ENCODE measurements at places on chromosomes 6 and 20. TPM values are rescaled to one million over a fixed set of nuclear protein-coding genes. Genes with fewer than 3 reads are reported as not detected.
A peak's percentile ranks its signal among the peaks of the same experiment; 100 is the strongest.

DNA sequence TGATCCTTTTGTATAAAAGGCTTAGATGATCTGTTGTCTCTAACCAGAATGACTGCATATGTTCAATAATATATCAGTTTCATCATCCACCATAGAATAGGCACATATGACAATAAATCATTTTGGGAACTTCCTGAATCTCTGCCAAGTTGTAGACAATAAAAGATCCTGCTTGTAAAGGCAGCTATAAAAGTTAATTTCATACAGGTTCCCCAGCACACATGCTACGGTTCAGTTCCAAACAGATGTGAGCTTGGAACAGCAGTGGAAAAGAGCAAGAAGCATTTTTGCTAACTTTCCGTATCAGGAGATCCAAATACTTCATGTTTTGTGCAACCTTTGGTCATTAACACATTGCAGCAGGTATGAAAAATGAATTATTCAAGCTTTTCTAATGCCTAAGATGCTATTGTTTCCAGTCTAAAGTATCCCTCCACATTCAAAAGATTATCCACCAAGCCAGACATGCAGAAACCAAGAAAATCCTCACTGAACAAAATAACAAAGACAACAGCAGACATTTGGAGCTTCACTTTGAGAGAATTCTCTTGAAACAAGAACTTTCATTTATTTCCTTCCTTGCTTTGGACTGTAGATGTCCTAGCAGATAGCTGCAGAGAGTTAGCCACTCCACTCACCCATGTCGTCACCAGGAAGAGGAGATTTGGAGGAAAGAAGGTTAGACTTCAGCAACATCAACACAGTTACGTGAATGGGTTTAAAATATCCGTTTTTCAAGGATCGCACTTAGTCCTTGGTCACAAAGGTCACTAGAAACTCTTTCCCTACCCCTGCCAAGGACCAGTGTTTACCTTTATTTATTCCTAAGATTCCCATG lies 453.5 kb upstream of the JARID2 start:
- DNase-seq: no peak
- no peak overlapping the region for H3K27ac ChIP-seq
- peaks cover 46% of the 10 kb centered on the region for H3K4me1 ChIP-seq

ABCF1 gene
- total RNA-seq: 68.1 TPM

DNA sequence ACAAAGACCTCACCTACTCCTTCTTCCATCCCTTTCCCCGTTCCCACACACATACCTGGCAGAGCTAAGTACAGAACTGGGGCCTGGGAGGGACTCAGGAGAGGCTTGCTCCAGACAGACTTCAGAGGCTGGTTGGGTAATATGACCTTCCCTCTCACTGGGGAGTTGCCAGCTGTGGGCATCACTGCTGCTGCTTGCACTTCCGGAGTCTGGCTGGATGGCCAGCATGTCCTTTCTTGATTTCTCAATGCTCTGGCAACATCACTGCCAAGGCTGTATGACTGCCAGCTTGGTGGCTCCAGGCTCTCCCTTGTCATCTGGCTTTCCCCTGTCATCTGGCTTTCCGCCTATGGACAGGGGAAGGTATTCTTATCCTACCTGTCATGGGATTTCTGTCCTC lies 47.8 kb downstream of the CDH22 start:
- no peaks in the 10 kb centered on the region for H3K4me1 ChIP-seq
- H3K4me3 ChIP-seq: no peak overlapping the region
- no peaks in the 10 kb centered on the region for H3K36me3 ChIP-seq
- peaks cover 34% of the 10 kb centered on the region for H3K27me3 ChIP-seq

RNF217 gene
- 1.2 TPM for total RNA-seq

GRCh38 chr6:144423167-144423566 lies 138.0 kb downstream of the UTRN start:
- H3K4me1 ChIP-seq: peaks cover 16% of the 10 kb centered on the region
- no peak overlapping the region for H3K27ac ChIP-seq
- DNase-seq: no peak
- H3K4me3 ChIP-seq: no peak overlapping the region
- H3K27me3 ChIP-seq: no peaks in the 10 kb centered on the region

GRCh38 chr20:4167261-4168021 lies 152.1 kb upstream of the RNF24 start:
- H3K4me3 ChIP-seq: no peak overlapping the region
- peaks cover 36% of the 10 kb centered on the region for H3K4me1 ChIP-seq
- H3K36me3 ChIP-seq: no peaks in the 10 kb centered on the region
- no peak overlapping the region for H3K27ac ChIP-seq

GRCh38 chr20:54713727-54714126 lies 238.3 kb downstream of the DOK5 start:
- no peaks in the 10 kb centered on the region for H3K4me1 ChIP-seq
- no peak for DNase-seq
- no peaks in the 10 kb centered on the region for H3K27me3 ChIP-seq
- H3K27ac ChIP-seq: no peak overlapping the region
- no peak overlapping the region for H3K4me3 ChIP-seq

CCDC167 gene
- 36.4 TPM for total RNA-seq

GRCh38 chr6:35370785-35371493 lies 28.6 kb downstream of the PPARD start:
- H3K27me3 ChIP-seq: no peaks in the 10 kb centered on the region
- no peak for DNase-seq
- H3K27ac ChIP-seq: peak overlapping the region; percentile 87
- peaks cover 3% of the 10 kb centered on the region for H3K36me3 ChIP-seq

- no peak overlapping the region for H3K27ac ChIP-seq
- H3K4me1 ChIP-seq: peaks cover 26% of the 10 kb centered on the region
- no peak for DNase-seq
- no peak overlapping the region for H3K4me3 ChIP-seq
- H3K27me3 ChIP-seq: no peaks in the 10 kb centered on the region
Observed at GRCh38 chr6:31865205-31866118, 2.8 kb upstream of the NEU1 start.

ZBTB9 gene
- total RNA-seq: 13.6 TPM

GRCh38 chr6:129105035-129105434 lies 222.1 kb downstream of the LAMA2 start:
- H3K4me3 ChIP-seq: no peak overlapping the region
- no peak overlapping the region for H3K27ac ChIP-seq
- no peaks in the 10 kb centered on the region for H3K4me1 ChIP-seq

GPR31 gene
- not detected for total RNA-seq

DNA sequence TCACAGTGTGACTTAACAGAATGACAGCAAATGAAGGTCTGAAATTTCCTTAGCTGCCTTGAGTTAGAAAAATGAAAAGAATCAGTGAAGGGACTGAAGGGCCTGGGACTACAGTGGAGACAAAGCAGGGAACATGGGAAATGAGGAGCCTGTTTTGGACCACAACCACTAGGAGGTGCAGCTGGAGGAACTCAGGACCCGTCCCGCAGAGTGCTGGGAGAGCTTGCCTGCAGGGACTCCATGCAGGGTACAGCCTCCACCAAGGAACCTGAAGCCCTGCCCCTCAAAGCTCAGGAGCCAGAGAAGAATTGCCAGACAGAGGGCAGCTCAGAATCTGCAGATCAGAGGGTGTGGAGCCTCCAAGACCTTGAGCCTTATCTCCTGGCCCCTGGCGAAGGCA lies 50.7 kb downstream of the LRFN2 start:
- no peak for DNase-seq
- no peaks in the 10 kb centered on the region for H3K27me3 ChIP-seq
- no peaks in the 10 kb centered on the region for H3K4me1 ChIP-seq

GRCh38 chr6:18186033-18186432 lies 30.8 kb downstream of the KDM1B start:
- no peak overlapping the region for H3K4me3 ChIP-seq
- no peaks in the 10 kb centered on the region for H3K36me3 ChIP-seq
- H3K27me3 ChIP-seq: no peaks in the 10 kb centered on the region
- DNase-seq: no peak
- H3K4me1 ChIP-seq: peaks cover 18% of the 10 kb centered on the region

GRCh38 chr20:59972037-59972801 lies 14.0 kb downstream of the CDH26 start:
- no peak for DNase-seq
- no peaks in the 10 kb centered on the region for H3K4me1 ChIP-seq
- no peak overlapping the region for H3K4me3 ChIP-seq
- peaks cover 1% of the 10 kb centered on the region for H3K36me3 ChIP-seq

DNA sequence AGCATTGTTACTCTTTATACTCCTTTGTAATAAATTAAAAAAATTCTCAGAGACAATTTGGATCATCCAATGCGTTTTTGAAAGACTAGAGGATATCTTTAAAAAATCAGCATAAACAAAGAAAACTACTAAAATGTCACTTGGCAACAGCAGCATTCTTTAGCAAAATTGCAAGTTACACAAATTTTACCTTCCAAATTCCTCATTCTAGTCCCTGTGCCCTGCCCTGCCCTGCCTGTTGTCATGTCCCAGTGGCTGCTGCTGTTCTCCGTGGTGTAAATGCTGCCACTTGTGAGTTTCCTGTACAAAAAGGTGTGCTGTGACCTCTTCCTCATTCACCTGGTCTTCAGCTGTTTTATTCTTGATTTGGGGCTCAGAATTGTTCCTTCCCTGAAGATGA lies 83.2 kb downstream of the CDC5L start:
- no peaks in the 10 kb centered on the region for H3K27me3 ChIP-seq
- H3K27ac ChIP-seq: no peak overlapping the region
- no peak for DNase-seq
- H3K36me3 ChIP-seq: no peaks in the 10 kb centered on the region
- H3K4me1 ChIP-seq: no peaks in the 10 kb centered on the region

- H3K4me3 ChIP-seq: no peak overlapping the region
- no peaks in the 10 kb centered on the region for H3K4me1 ChIP-seq
Observed at GRCh38 chr6:128526152-128526914, 5.9 kb upstream of the PTPRK start.

- no peaks in the 10 kb centered on the region for H3K36me3 ChIP-seq
- no peak overlapping the region for H3K27ac ChIP-seq
- H3K27me3 ChIP-seq: peaks cover 40% of the 10 kb centered on the region
- no peak overlapping the region for H3K4me3 ChIP-seq
- no peak for DNase-seq
Observed at GRCh38 chr6:159913375-159913774, 22.6 kb downstream of the MAS1 start.

- no peaks in the 10 kb centered on the region for H3K4me1 ChIP-seq
- no peaks in the 10 kb centered on the region for H3K36me3 ChIP-seq
- no peak overlapping the region for H3K27ac ChIP-seq
Observed at GRCh38 chr20:37430778-37431460, 85.0 kb downstream of the SRC start.

DNA sequence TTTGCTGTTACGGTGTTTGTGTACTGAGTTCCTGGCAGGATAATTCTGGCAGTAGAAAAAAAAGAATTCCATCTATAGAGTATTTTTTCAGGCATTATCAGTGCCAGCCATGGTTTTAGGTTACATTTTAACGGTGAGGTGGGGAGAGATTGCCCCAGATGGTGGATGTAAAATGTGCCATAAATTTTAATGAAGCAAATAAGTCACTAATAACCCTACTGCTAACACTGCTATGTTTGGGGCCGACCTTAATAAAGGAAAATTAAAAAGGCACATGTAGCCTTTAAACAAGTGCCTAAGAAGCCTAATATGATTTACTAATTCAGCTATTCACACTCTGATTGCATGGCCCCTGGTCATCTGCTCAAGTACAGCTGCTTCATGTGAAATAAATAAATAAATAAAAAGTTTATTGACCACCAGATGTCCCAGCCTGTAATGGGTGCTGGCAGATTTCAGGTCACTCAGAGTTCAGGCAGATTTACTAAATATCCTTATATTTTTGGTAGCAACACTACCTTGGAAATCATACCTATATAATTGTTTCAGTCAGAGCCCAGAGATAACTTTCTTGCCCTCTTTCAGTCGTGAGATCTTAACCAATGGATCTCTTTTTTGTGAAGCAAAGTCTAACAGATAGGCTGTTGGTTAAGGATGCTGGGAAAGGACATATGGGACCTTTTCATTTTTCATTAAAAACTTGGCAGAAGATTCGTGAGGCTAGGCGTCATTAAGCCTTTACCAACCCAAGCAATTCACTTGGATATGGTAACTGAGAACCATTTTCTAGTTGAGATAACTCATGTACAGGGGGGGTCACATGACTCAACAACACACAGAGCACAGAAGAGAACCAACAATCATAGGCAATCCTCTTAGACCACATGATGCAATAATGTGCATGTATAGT lies 495.0 kb upstream of the NRSN1 start:
- no peaks in the 10 kb centered on the region for H3K4me1 ChIP-seq
- no peaks in the 10 kb centered on the region for H3K27me3 ChIP-seq
- DNase-seq: no peak
- no peak overlapping the region for H3K27ac ChIP-seq
- H3K4me3 ChIP-seq: no peak overlapping the region
- H3K36me3 ChIP-seq: no peaks in the 10 kb centered on the region

PRND gene
- total RNA-seq: not detected

- no peak for DNase-seq
- H3K36me3 ChIP-seq: peaks cover 13% of the 10 kb centered on the region
- peaks cover 52% of the 10 kb centered on the region for H3K4me1 ChIP-seq
- H3K27ac ChIP-seq: no peak overlapping the region
- H3K27me3 ChIP-seq: no peaks in the 10 kb centered on the region
- no peak overlapping the region for H3K4me3 ChIP-seq
Observed at GRCh38 chr20:36927704-36928103, 23.8 kb downstream of the SAMHD1 start.

GRCh38 chr6:40125680-40126394 lies 191.6 kb upstream of the MOCS1 start:
- no peaks in the 10 kb centered on the region for H3K36me3 ChIP-seq
- no peaks in the 10 kb centered on the region for H3K4me1 ChIP-seq
- no peaks in the 10 kb centered on the region for H3K27me3 ChIP-seq
- DNase-seq: no peak
- H3K27ac ChIP-seq: no peak overlapping the region

RPRD1B gene
- 52.3 TPM for total RNA-seq

DNA sequence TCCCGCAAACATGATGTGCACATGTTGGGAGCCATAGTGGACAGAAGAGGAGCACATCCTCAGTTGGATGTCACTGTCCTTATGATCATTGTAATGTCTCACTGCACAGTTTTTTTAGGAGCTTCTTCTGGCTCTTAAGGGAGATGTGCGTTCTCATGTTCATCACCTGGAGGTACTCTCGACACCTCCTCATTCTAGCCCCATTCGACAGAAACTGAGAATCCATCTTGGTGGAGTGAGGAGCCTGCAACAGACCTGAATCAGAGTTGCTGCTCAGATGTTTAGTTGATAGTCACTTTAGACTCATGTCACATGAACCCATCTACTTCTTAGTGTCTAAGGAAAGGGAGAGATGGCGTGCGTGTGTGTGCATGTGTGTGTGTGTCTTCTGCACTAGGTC lies 2.3 kb upstream of the BMP6 start:
- peaks cover 1% of the 10 kb centered on the region for H3K36me3 ChIP-seq
- H3K27me3 ChIP-seq: peaks cover 74% of the 10 kb centered on the region
- no peak overlapping the region for H3K27ac ChIP-seq
- DNase-seq: no peak

- DNase-seq: no peak
- H3K27me3 ChIP-seq: no peaks in the 10 kb centered on the region
- peaks cover 9% of the 10 kb centered on the region for H3K36me3 ChIP-seq
- no peak overlapping the region for H3K4me3 ChIP-seq
- no peak overlapping the region for H3K27ac ChIP-seq
Observed at GRCh38 chr6:143205991-143206390, 145.3 kb downstream of the AIG1 start.

DNA sequence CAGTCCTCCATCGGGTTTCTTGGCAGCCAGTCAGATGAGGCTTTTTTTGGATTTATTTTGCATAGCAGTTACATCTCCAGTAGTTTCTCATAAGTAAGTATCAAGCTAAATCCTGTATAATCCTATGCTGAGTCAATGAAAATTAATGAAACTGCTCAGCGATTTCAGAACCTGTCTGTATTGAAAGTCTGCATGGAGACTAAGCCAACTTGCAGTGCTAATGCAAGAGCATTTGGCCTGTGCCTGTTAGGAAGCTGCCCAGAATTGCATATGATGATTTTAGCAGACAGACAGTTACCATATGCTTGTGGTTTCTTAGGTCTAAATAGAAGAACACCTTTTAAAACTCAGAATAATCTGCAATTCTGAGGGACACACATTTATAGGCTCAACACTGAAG lies 25.2 kb upstream of the LRRN4 start:
- no peaks in the 10 kb centered on the region for H3K27me3 ChIP-seq
- DNase-seq: no peak
- no peak overlapping the region for H3K27ac ChIP-seq
- H3K36me3 ChIP-seq: no peaks in the 10 kb centered on the region
- no peaks in the 10 kb centered on the region for H3K4me1 ChIP-seq

Data from activated T-cell treated with anti-CD3 and anti-CD28 coated beads, Interleukin-2, amount 50 U/mL, for 72 hours (primary cell).